ENCODE measurements at places on chromosomes 2 and 18.

DNA sequence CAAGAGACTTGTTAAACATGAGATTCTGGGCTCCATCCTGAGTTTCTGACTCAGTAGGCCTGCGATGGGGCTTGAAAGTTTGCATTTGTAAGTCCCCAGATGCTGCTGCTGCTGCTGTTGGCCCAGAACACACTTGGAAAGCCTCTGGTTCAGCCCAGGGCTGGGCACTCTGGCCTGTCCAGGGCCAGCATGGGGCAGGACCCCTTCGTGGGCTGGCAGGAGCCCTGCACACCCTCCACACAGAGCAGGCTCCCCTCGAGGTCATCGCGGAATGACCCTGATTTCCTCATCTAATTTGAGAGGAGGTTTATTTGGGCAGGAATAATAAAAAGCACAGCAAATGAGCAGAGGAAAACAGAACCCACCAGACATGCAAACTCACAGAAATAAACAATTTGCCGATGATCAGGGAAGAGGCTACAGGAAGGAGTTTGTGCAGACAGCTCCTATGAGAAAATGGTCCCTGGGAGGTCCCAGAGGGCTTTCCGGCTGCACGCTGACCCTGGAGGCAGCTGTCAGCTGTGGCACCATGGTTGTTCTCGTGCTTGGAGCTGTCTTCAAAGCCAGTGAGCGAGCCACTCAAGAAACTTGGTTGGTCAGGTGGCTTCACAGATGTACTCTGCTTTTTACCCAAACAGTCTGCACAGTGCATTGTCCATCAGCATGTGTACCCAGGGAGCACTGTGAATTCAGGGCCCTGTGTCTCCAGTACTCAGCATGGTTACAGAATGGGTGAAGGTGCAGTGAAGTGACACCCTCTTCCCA, 119.3 kb downstream of the GLI2 start:
- DNase-seq: no peak

DNA sequence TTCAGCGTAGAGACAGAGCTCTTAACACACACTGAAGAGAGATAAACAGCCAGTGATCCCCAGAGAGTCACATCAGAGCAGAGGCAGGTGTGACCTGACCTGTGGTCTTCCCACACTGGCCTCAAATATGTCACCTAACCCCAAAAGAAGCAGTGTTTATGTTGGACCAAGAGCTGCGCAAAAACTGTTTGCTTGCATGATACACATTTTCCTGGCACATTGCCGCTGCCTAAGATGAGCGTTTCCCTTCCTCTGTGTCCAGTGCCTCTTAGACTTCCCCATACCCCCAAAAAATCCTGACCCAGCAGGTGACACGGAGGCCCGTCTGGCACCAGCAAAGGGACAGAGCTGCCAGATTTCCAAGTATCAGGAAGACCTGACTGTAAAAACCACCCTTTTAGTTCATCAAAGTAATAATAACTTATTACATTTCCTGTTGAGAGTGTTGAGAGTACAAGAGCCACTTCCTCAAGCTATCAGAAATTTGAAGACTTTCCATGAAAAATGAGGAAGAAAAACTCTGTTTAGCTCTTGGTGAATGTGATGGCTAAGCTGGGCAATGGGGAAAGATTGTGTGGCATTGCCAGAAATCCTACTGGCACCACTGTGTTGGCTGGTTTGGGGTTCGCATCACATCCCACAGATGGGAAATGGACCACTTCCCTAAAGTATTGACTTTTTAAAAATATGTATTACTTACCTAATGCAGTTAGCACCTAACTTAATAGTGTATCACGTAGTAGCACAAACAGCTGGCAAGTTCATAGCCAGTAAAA, 6.7 kb downstream of the TNFRSF11A start:
- DNase-seq: no peak

- DNase-seq: no peak
Measured at GRCh38 chr18:59083136-59083818, 56.4 kb upstream of the SEC11C start.

- no peak for DNase-seq
Measured at GRCh38 chr2:175847128-175847527, 154.9 kb downstream of the LNPK start.

GRCh38 chr2:109507217-109507616, 106.5 kb downstream of the SEPTIN10 start:
- DNase-seq: no peak

GRCh38 chr18:5556310-5556974, 12.6 kb upstream of the EPB41L3 start:
- DNase-seq: no peak

DNA sequence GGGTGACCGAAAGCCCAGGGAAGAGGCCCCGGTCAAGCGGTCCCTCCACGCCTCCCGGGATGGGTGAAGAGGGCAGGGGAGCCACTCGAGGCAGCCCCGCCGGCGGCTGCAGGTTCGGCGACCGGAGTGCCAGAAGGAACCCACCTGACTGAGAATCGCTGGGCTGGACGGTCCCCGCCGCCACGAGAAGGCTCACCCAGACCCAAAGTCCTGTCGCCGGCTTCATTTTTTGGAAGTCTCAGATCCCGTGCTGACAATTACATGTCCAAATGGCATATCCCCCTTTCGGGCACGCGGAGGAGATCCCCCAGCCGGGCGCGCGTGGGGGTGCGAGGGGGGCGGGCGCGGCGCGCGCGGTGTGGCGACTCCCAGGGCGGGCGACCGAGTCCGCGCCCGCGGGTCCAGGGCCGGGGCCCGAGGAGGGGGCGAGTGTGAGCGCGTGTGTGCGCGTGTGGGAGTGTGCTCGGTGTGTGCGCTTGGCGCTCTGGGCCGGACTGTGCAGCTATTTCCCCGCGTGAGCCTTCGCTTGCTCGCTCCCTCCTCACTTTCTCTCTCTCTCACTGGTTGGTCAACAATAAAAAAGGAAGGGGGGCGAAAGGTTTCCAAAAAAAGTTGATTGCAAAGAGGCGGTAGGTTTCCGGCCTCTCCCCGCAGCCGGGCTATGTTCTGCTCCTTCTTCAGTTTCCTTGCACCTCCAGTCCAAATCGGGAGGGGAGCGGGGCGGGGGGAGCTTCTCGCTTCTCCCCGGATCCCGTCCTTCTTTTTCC, at the start of gene ERBB4:
Gene ERBB4, minus strand, starts transcription at position 498 of the 767 bp plus-strand sequence. Its CDS starts 272 bp downstream, at position 226.
- DNase-seq: no peak

GRCh38 chr2:233411162-233411561, 56.9 kb downstream of the DGKD start:
- DNase-seq: no peak

- no peak for DNase-seq
Measured at GRCh38 chr2:47636176-47636575, 146.8 kb upstream of the MSH6 start.

- DNase-seq: no peak
Measured at GRCh38 chr2:121036226-121036692, 248.7 kb downstream of the TFCP2L1 start.

DNA sequence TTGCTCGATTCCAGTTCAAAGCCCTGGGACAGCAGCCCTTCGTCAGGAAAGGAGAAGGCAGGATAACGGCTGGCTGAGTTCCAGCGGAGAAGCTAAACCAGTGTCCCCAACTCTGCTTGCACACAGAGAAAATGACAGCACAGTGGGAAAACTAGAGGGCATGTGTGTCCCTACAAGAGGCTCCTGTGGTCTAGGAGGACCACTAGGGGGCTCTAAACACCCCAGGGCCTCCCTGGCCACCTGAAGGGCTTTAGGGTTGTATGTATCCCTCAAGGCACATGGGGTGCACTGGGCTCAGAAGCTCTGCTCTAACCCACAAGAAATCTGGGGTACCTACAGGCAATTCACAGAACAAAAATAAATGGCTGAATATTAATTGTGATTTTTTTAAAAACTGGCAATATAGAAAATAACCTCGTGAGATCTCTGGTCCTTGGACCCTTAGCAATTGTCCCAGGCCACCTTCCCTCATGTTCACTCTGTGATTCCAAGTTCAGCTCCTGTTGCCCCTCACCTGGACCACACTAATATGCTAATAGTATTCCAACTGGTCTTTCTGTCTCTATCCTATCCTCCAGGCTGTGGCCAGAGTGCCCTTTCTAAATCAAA, 17.5 kb downstream of the STAT1 start:
- no peak for DNase-seq

DNA sequence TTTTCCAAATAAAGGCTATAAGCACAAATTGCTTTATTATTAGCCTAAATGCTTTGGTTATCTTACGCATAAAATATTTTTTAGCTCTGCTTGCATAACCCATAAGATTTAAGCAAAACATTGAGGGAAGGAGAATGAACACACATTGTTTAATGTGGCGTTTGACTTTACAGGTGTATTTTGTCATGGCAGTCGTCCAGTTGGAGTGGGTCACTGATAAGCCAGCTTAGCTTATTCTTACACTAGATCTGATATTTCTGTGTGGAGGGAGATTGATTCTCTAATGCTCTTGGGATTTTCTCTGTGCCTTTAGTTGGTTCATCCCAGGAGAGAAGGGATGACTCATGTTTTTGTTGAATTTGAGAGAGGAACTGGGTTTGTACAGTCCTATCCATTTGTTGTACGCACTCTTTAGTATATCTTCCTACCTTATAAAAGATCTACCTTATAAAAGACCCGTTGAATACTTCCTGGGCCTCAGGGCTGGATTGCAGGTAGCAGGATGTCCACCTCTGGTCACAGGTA, 47.5 kb upstream of the ACYP2 start:
- DNase-seq: no peak

GRCh38 chr2:121565389-121566250, 34.9 kb downstream of the RNU4ATAC start:
- no peak for DNase-seq

- no peak for DNase-seq
Measured at GRCh38 chr18:68519336-68519735, 195.6 kb downstream of the TMX3 start.

GRCh38 chr2:13240061-13240460, 523.3 kb downstream of the TRIB2 start:
- no peak for DNase-seq

DNA sequence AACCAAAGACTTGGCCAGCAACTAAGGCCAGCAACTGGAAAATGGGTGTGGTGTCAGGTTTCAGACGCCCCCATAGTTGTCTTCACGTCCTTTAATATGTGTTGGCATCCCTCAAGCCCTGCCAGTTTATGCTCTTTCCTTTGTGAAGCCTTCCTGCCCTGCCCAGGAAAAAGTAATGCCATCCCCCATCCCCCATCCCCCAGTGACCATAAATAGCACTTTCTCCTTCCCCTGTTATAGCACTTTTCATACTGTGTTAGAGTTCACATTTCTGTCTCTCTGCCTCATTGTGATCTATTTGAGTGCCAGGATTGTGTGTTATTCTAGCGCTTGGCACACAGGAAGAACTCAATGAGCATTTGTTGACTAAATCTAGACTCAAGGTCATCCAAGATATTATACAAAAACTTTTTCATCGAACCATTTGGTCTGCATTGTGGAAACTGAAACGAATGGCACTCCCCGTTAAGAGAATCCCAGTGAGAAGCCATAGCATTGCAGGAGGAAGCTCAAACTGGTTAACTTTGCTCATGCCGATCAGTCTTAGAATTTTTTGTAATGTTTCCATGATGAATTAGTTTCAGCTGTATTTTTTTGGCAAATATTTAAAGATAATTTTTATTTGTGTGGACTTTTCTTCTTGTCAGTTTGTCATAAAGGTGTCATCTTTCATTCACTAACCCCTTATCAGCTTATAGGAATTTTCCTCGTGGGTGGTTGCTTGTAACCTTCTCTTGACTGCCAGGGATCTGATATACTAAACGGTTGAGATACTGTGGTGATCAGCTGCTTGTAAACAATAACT, 15.7 kb downstream of the CRIM1 start:
- DNase-seq: no peak

- DNase-seq: no peak
Measured at GRCh38 chr2:238127165-238128060, 11.1 kb upstream of the KLHL30 start.

- no peak for DNase-seq
Measured at GRCh38 chr2:96209011-96209728, 543 bp upstream of the STARD7 start.

GRCh38 chr18:54946149-54946581, 13.1 kb downstream of the CCDC68 start:
- peak; percentile 5 for DNase-seq

DNA sequence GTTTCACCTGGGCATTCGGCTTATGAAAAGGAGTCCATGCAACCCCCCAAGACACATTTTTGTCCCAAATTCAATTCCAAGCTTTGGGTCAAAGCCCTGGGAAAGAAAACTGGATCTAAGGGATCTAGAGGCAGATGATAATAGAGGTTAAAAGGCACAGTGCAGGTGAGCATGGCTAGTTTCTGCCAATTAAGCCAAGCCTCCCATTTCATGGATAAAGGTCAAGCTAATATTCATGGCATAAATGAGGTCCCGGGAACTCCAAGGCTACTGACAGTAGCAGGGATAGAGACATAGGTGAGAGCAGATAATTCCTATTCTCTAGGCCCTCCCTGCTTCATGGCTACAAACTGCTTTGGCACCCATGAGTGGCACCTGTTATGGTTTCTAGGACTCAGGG, 83.1 kb downstream of the CAMKMT start:
- no peak for DNase-seq

- DNase-seq: no peak
Measured at GRCh38 chr2:216084547-216084946, 2.8 kb downstream of the TMEM169 start.

DNA sequence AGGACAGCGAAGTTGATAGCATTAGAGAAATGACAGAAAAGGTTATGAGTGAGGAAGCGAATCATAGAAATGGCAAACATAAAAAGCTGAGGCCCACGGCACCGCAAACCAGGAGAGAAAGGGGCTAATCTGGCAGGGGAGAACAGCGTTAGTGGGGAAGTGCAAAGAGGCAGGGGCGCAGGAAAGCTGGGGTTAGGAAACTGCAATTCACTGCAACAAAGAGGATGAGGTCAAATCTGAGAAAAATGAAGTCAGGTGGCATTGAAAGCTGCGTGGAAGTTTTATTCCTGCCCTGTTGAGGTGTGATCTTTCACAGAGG, 653 bp upstream of the ABI2 start:
- peak; percentile 2 for DNase-seq

- DNase-seq: no peak
Measured at GRCh38 chr2:59425247-59425646, 1128.2 kb downstream of the BCL11A start.

DNA sequence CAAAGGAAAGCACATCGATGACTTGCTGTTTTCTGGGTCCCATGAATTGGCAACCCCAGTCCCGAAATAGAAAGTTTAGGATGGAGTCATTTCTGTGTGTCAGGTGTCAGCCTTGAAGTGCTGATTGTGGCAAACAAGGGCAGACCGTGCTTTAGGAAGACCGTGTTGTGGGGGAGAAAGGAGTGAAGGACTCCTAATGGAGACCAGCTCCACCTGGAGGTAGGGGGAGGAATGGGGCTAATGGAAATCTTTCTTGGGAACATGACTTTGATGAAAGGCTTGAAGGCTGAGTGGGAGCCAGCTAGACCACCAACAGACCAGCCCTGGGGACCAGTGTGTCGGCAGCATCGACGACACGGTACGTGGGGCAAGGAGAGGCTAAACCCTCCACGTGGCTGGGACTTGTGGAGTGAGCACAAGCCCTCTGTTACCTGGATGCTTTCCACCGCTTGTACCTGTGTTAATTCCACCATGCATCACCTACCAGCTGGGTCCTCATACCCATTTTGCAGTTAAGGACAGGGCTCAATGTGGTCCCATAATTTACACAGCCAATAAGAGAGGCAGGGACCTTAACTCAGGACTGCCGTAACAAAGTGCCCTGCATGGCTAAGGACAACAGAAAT, 104.2 kb downstream of the SH3BP4 start:
- no peak for DNase-seq
